NCI-H1417 (cell line): ENCODE measurements at places on chromosomes 11 and 22.

GRCh38 chr22:41565403-41566054, 4.7 kb downstream of the CSDC2 start:
- no peak for DNase-seq

DNA sequence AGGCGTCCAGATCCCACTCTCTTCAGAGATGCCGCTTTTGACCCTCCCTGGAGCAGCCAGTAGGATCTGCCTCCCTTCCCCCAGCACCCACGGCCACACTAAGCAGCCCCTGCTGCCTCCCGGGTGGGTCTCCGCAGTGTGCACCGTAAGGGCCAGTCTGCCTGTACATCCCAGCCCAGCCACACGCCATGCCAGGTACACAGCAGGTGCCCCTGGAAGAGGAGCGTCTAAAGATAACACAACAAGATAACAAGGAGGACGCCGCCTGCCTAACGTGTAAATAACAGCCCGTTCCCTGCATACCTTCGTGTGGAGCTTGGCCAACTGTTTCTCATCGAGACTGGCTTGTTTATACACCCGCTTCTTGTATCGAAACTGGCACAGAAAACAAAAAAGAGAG, 139.4 kb downstream of the SHANK2 start:
- DNase-seq = peak; percentile 47

GRCh38 chr22:17265649-17266248, 46.5 kb upstream of the ADA2 start:
- no peak for DNase-seq

- DNase-seq = no peak
These were observed 41.0 kb downstream of the PAMR1 start for GRCh38 chr11:35484435-35484834.

GRCh38 chr22:23783265-23784150, 3.3 kb upstream of the SMARCB1 start:
- DNase-seq = no peak

DNA sequence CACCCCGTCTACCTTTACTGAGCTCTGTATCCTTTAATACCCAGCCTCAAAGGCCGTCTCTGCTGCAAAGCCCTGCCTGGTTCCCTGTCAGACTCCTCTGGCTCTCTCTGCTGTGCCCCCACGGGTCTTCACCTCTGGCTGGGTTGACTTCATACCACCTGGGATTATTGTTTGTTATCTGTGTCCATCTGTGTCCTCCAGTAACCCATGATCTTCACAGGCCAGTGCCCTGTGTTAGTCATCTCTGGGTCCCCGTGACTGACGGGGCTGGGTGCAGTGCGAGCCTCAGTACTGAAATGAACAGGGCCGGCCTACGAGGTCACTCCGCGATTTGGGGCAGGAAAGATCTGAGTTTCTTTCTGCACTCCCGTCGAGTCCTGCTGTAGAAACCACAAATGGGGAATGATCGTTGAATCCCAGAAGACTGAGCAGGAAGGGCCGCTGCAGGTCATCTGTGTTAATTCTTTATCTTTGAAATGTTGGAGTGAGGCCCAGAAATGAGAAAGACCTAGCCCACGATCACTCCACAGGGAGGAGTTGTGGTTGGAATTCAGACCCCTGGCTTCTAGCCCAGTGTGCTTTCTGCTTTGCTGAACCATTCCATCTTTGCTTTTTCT, 12.3 kb upstream of the TUB start:
- DNase-seq = no peak

GRCh38 chr11:125872138-125872491, 15.4 kb upstream of the HYLS1 start:
- DNase-seq = no peak

DNA sequence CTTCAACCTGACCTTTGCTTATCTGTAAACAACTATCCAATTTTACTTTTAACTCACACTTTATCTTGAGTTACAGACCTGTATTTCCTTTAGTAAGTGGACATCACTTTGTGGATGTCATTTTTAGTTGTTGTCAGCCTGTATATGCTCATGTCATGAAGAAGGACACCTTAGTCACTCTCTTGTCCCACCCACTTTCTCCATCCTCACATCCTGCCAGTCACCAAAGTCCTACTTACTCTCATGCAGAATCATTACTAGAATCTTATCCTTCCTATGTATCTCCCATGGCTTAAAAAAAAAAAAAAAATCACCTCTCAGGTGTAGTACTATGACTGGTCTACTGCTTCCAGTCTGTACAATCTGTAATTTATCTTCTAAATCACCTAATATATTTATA, 43.3 kb downstream of the SESN3 start:
- no peak for DNase-seq

- DNase-seq = no peak
These were observed 18.9 kb downstream of the ADM start for GRCh38 chr11:10323793-10324170.

DNA sequence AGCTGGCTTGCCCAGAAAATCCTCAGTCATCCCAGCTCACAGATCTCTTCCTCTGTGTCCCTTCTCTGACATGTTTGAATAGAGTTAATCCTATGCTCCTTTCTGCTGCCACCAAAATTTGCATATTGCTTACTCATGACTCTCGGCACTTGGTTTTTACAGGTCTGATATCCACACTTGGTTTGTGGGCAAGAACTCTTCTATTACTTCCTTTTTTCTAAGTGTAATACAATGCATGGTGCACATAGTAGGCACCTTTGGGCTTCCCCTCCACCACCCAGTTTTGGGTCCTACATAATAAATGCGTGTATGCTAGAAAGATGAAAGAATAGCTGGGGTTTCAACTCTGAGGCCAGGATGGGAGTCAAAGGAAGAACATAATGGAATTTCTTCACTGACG, 69.7 kb upstream of the GRK3 start:
- no peak for DNase-seq
